ENCODE measurements at places on chromosomes 16 and 17. TPM values are rescaled to one million over a fixed set of nuclear protein-coding genes. Genes with fewer than 3 reads are reported as not detected.

- DNase-seq = no peak
Observed at GRCh38 chr16:11179574-11179973, 76.4 kb downstream of the SOCS1 start.

DNA sequence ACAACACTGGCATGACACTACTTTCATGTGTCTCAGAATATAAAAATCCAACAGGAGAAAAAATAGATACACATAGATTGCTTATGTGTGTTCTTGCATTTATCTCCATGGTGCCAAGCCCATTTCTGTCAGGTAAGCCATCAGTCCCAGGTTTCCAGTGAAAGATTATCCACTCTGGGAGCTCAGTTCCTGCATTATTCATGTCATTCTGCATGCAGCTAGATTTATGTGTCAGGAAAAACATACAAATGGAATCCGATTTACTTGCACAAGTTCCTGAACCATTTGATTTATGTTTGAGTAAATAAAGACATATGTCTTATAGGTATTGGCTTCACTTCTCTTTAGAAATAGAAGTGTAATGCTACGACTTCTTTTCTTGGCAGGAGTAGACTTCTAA, 569.7 kb downstream of the KCNJ2 start:
- no peak for DNase-seq

- DNase-seq = no peak
Observed at GRCh38 chr17:28926786-28927185, 23.9 kb upstream of the DHRS13 start.

- DNase-seq = peak; percentile 30
Observed at GRCh38 chr17:78882540-78883088, 20.4 kb downstream of the CEP295NL start.

- peak; percentile 66 for DNase-seq
Observed at GRCh38 chr17:28612936-28613872, 781 bp downstream of the RSKR start.

- DNase-seq = no peak
Observed at GRCh38 chr16:79823639-79824038, 223.1 kb upstream of the MAF start.

GRCh38 chr17:8223356-8224126, 13.2 kb upstream of the AURKB start:
- peak; percentile 68 for DNase-seq

DNA sequence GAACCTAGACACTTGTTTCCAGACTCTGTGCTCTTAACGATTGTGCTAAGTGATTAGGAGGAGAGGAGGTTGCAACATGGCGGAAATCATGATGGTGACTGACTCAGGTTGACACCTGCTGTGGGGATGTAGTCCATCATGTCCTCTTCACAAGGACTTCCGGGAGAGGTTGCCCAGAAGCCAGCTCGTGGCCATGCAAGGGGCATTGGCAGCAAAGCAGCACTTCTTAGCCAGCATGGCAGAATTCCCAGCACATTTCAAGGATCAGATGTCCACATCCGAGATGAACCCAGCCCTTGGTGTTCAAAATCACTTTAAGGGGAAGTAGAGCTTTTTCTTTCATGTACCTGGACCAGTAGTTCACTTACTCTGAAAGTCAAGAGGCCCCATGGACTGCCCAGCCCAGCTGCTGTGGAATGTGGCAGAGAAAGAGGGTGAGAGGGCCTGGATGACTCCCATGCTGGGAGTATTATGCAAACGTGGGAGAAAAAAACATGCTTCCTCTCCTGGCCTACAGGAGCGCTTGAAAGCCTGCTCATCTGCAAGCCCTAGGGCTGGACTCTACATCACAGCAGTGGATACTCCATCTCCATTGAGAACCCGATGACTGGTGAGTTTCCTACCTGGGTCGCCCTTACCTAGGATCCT, 65.5 kb downstream of the IRX6 start:
- no peak for DNase-seq

- DNase-seq = no peak
Observed at GRCh38 chr17:41986634-41987033, 20.0 kb downstream of the CNP start.

- no peak for DNase-seq
Observed at GRCh38 chr17:64094412-64094811, 35.5 kb downstream of the ERN1 start.

GRCh38 chr16:3058139-3059030, 7.1 kb upstream of the IL32 start:
- peak; percentile 33 for DNase-seq

GRCh38 chr17:65064452-65065019, 8.0 kb upstream of the GNA13 start:
- DNase-seq = peak; percentile 49

DNA sequence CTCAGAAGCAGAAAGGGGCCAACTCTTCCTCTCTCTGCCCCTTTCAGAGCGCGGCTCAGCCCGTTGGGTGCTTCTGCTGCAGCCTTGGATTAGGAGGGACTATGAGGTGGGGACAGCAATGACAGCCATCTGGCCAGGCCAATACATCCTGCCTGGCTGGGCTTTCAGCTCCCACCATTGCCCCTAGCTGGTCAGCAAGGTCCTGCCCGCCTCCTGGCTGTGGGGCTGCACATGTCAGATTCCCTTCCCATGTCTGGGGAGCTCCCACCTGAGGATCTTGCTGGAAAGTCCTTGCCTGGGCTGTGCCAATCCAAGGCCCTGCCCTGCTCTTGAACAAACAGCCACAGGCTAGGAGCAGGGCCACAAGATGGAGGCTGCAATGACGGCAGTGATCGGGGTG, 8.3 kb downstream of the TRIM65 start:
- DNase-seq = no peak

- no peak for DNase-seq
Observed at GRCh38 chr16:84138824-84139627, 6.0 kb downstream of the HSDL1 start.

DNA sequence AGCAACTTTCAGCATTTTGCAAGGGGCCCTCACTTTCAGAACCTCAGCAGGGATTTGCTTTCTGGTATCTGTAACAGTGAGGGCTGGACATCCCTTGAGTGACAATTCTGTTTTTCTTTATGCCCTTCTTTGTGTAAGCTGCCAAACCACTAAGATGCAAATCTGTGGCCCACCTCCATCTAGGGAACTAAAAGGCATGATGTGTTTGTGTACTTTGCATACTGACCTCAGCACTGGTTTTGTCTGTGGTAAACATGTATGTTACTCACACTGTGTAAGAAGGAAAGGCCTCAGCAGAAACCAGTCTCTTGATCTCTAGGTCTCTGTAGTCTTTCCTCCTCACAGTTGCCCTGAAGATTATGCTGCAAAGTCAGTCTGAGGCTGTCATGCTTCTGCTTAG, 396.6 kb upstream of the DYNLRB2 start:
- DNase-seq = no peak

DNA sequence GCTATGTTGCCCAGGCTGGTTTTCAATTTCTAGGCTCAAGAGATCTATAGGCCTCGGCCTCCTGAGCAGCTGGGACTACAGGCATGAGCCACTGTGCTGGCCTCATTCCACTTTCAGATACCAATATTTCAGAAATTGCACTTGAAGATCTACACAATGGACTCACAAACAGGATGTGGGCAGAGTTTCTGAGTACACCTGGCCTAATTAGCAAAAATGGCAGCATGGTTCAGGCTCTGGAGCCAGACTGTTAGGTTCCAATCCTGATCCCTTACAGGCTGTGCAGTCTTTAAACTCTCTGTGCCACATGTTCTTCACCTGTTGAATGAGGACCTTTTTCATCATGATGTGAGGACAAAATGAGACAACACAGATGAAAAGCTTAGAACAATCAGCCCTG, 32.2 kb downstream of the RNF157 start:
- DNase-seq = no peak

DNA sequence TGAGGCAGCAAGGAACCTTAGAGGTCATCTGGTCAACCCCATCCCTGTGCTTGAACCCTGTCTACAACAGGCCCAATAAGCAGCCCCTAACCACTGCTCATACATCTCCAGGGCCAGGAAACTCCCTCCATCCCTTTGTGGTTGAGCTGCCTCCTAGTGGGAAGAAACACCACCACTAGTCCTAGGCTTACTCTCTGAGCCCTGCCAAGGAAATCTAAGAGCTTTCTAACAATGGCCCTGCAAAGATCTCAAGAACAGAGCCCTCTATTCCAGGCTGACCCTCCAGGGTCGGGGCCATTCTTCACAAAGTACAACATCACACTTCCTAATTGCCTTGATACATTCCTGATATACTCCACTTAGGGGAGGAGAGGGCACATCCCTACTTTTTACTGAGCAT, 5.8 kb downstream of the ACLY start:
- DNase-seq = no peak

DNA sequence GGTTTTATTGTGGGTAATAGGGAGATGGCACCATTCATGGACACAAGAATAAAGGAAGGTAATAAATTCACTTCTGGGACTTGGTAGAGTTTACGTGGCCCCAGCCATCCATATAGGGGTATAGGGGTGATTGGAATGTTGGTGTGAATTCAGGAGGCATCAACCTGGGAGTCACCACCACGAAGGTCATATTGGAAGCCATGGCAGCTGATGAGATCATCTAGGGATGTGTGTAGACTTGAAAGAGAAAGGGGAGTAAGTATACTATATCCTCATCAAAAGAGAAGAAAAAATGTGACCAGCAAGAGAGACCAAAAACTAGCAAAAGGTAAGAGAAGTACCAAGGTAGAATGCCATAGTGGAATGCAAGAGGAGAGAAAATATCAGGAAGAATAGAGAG, 26.6 kb upstream of the GINS3 start:
- no peak for DNase-seq

DNA sequence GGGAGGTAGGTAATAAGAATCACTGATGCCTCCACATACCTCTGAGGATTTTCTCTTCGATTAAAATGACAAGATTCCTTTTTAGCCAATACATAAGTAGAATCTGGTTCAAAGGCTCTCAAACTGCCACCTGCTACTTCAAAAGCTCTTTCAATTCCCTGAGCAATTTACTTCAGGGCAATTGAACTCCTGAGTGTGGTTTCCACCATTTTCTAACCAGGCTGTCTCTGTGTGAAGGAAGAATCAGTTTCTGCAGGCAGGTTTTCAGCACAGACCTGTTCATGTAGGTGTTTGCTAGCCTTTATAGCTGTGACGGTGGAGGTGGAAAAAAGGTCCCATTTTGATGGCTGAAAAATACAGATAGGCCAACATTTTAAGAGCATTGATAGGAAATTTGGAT, 18.2 kb upstream of the HS3ST3B1 start:
- DNase-seq = no peak

DNA sequence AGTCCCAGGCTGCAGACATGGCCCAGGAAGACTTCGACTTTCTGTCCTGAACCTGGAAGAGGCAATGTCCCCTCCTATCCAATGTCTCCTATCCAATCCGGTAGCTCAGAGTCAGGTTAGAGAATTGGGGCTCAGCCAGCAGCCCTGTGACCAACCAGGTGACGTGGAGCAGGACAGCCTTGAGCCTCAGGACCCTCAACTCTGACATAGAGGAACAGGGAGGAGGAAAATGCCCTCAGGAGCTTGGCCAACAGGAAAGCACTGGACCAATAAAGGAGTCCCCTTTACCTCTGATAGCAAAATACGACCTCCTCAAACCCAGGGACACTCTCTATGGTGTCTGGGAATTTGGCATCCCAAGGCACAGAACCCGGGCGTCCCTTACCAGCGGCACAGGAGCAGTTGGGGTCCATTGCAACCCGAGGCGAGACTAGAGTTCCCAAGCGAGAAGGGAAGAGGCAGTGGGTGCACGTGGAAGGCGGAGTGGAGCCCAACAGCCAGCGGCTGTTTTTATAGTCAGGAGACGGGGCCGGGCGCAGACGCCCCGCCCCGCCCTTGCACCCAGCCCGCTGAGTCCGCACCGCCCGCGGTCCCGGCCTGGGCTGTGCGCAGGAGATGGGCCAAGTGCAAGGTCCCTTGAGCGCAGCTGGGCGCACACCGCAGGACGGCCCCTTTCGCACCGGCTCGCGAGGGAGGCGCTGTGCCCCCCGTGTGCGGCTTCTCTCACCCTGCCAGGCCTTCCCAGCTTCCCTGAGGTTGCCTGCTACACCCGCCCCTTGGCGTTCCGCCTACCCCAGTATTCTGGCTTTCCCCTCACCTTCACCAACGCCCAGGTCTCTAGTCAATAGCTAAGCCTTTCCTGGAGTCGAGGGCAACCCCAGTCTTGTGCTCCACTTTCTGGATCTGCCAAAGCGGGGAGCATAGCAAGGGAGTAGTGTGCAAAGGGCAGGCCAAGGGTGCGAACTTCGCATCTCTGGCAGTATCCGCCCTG, at the start of gene MT1G:
MT1G (minus strand) TSS at position 485 of the 991 bp plus-strand sequence; CDS start at position 413, 72 bp downstream.
- DNase-seq = no peak

- peak; percentile 66 for DNase-seq
Observed at GRCh38 chr17:75504347-75505151, 10.8 kb downstream of the CASKIN2 start.

DNA sequence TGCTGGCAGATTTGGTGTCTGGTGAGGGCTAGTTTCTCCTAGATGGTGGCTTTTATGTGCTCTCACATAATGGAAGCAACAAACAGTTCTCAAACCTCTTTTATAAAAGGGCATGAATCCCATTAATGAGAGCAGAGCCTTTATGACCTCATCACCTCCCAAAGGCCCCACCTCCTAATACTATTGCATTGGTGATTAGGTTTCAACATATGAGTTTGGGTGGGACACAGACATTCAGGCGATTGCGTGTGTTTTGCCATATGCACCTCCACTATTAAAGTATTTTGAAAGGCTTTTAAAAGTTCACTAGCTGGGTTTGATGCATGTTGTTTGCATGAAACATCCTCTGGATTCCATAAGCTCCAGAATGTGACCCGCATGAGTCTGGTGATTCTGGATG, 24.4 kb upstream of the DNAJA2 start:
- DNase-seq = no peak

DNA sequence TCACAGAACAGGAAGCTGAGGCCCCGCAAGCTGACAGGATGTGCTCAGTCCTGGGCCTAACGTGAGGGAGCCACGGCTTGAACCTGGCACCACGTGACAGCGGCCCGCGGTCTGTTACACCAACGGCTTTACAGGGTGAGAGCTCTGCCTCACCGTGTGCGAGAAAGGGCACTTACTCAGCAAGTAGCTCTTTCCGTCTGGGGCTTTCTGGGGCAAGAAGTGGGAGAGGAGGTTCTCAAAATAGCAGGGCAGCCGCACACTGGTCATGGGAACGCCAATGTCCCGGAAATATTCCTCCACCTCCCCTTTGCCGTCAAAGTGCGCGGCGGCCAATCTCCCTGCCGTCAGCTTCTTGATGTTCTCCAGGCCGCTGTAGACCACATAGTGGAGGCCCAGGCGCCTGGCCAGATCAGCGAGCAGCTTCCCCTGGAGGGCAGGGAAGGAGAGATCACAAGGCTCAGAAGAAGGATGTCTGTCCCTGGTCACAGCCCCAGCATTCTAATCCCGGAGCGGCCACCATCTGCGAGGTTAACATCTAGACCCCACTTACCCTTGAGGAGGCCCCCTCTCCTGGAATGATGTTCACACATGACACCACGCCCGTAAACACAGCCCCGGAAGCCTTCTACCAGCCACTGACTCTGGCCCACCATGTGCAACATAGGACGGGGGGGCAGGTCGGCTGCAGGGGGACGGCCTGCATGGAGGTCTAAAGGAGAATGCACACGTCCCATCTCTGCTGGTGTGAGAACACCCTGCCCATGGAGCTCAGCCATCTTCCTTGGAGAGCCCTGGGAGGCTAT, 8.2 kb downstream of the NMRAL1 start:
- no peak for DNase-seq

The SLC12A4 gene
- 107 TPM for total RNA-seq

The HEXIM1 gene
- 71.0 TPM for total RNA-seq

The NPB gene
- total RNA-seq = 0.68 TPM

The DOC2A gene
- total RNA-seq = 4.5 TPM

The KRTAP9-9 gene
- total RNA-seq = not detected

The CAVIN1 gene
- 173 TPM for total RNA-seq

The GPRC5B gene
- total RNA-seq = 7.6 TPM

All from Caco-2 (cell line).